Right forelimb (tissue), 1 donor: ENCODE measurements at places on chromosomes 1 and 21.

GRCh38 chr1:111955755-111956154, 33.7 kb downstream of the KCND3 start:
- DNase-seq: no peak

GRCh38 chr1:34928699-34929496, 552 bp downstream of the DLGAP3 start:
- no peak for DNase-seq

DNA sequence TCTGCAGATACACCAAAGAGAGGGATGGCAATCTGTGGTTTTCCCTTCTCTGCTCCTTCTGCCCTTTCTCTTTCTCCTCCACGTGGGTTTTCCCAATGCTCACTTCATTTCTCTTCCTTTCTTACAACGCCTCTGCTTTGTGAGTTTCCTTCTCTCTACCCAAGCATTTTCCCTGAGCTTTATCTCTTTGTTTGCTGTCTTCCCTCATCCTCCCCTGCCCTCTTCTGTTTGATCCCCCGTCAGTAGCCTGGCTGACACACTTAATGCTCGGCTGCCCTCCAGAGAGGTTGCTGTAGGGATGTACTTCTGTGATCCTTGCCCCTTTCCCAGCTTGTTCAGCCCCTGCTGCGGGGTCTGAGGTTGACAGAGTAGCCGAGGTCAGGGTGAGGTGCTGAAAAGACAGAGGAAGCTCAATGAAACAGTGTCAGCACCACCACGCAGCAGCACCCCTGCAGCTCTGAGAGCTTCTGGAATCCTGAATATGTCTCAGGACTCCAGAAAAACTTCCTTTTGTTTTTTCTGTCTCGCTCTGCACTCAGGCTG, 6.0 kb downstream of the EDARADD start:
- no peak for DNase-seq

- DNase-seq: no peak
Measured at GRCh38 chr1:26789931-26790330, 2.2 kb downstream of the PIGV start.

GRCh38 chr1:214838351-214838750, 235.4 kb downstream of the CENPF start:
- DNase-seq: no peak

DNA sequence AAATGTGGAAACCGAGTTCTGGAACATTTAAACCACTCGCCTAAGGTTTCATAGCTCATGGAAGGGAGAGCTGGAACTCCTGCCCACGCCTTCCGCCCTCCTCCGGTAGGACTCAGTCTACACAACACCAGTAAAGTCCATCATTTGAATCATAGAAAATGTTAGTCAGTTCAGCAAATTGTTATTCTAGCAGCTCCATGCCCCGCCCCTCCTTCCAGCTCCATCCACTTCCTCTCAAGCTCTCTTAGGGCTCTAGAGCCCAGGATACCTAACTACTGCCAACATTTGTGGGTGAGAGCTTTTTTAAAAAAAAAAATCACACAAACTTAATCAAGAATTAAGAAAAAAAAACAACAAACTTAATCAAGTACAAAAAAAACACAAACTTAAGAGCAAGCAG, 121.8 kb downstream of the TBX15 start:
- DNase-seq: no peak

DNA sequence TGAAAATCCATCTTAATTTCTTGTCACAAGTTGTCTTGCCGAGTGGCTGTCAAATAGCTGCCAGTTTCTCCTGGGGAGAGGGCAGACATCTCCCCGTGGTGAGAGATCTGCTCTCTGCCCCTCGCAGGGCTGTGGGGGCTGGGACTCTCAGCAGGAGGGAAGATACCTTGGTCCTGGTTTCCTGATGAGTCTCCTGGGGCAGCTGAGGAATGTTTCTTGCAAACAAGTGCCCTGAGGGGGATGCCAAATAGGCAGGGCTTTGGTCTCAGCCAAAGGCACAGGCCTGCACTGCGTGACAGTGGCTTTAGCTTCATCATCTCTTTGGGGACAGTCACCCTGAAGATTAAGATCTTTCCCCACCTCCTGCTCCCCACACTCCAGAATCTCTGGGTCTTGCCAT, 40.9 kb downstream of the SYT6 start:
- DNase-seq: no peak

- DNase-seq: no peak
Measured at GRCh38 chr1:158996998-158997397, 12.7 kb upstream of the IFI16 start.

DNA sequence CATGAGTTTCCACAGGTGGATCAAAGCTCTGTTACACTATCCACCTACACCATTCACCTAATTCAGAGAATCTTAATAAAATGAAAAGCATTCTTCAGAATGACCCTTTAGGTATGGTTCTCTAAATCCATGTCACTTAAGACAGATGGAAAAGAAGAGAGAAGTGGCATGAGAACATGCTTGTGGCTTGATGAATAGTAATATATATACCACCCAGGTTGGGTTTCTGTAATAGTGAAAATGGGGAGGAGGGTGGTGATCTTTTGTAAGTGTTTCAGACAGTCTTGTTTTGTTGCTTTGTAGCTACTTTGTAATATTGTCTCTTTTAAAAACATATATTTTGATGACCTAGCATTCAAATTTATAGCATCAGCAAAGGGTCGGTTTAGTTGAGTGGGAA, 469.8 kb downstream of the USP25 start:
- DNase-seq: no peak

- DNase-seq: no peak
Measured at GRCh38 chr1:61389926-61390845, 307.8 kb downstream of the NFIA start.

DNA sequence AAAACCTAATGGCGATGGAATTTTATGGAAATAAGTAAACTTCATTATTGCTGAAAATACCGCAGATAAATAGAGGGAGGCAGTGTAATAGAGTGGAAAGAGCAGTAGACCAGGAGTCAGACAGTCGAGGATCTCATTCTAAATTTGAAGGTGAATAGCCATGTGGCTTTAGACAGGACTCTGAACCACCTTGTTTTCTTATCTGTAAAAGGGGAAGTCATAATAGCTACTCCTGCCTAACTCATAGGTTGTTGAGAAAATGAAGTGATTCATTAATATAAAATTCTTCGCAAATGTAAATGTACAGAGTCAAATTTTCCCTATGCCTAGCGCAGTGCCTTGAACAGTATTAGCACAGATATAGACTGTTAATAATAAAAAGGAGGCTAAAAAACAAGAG, 14.8 kb downstream of the RPS6KC1 start:
- DNase-seq: no peak

DNA sequence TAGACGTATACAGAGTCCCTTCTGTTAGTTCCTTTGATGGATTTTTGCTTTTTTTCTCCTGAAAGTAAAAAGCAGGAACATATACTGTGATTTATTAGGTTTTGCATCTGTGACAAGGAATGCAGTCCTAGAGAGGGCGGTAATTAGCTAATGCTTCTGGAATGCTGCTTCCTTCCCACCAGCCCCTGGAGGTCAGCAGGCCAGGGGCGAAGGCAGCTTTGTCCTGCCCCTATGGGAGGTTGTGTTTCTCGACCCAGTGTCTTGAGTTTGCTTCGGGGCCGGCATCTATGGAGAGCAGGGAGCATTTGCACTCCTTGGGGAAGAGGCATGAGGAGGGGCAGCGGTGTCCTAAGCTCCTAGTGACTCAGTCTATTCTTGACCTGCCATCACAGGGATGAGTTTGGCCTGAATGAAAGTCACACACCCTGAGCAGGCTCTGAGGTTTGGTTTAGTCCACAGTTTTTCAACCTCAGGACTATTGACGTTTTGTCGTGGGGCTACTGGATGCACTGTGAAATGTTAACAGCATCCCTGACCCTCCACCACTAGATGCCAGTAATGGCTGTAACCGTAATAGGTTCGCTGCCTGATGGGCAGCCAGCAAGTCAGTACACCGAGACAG, 85.0 kb upstream of the KCNJ15 start:
- DNase-seq: no peak

DNA sequence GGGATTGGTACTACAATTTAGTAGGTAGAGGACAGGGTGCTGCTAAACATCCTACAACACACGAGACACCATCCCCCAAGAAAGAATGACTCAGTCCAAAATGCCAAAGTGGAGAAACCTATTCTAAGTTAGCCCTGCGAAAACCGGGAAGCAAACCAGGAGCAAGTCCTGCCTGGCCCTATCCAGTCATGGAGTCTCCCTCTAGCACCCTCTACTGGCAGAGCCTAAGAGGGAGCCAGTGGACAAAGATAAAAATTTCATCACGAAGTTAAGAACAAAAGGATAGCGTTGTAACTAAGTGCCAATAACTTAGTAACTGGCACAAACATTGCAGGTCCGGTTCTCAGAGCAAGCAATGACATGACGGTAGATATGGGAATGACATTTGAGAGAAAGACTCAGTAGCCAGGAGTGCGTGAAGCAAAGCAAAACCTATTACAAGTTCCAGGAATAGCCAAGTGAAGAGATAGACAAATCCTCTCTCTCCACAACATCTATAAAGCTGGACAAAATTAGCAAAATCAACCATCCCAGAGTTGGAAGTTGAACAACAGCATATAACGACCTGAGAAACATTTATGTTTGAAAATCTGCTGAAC, 383.5 kb downstream of the OMA1 start:
- DNase-seq: no peak

DNA sequence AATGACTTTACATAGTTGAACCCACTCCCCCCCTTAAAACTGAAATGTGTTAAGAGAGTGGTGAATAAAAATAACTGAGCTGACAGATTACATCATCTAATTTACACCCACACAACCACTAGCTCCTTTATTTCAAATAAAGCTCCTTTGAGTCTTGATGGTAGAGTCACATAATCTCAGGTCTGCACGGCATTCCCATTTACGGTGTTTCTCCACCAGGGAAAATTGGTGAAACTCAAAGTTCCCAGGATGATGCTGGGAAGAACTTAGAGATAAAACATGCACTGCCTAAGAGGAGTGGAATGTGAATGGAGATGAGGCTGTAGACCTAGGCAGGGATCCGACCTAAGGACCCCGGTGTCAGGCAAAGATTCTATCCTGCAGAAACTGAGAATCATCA, 727.8 kb upstream of the ADAMTS5 start:
- DNase-seq: no peak

DNA sequence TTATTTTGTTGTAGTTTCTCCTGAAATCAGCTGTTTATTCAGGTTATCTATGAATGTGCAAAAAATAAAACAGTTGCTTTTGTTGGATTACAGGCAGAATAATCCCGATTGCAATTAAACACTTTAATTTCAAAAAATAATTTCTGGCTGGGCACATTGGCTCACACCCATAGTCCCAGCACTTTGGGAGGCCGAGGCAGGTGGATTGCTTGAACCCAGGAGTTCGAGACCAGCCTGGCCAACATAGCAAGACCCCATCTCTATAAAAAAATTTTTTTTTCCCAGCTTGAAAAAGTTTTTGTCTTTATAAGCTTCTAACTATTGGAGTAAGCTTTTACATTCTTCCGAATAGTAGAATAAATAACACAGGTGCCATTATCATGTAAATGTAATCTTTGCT, 15.3 kb downstream of the RCAN3 start:
- DNase-seq: no peak

- DNase-seq: no peak
Measured at GRCh38 chr1:229894532-229894931, 172.5 kb upstream of the GALNT2 start.

DNA sequence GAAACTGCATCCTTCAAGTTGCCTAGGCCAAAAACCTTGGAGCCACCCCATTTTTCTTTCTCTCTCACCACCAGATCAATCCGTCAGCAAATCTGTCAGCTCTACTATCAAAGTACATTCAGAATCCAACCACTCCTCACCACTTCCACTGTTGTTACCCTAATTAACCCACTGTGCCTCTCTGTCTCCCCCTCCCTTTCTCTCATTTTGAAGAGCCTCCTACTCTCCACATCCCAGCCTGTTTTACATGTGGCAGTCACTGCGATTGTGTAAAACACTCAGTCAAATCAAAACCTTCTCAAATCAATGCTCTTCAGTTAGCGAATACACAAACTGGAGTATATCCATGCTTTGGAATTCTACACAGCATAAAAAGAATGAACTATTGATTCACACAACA, 33.1 kb downstream of the ZNF684 start:
- no peak for DNase-seq

DNA sequence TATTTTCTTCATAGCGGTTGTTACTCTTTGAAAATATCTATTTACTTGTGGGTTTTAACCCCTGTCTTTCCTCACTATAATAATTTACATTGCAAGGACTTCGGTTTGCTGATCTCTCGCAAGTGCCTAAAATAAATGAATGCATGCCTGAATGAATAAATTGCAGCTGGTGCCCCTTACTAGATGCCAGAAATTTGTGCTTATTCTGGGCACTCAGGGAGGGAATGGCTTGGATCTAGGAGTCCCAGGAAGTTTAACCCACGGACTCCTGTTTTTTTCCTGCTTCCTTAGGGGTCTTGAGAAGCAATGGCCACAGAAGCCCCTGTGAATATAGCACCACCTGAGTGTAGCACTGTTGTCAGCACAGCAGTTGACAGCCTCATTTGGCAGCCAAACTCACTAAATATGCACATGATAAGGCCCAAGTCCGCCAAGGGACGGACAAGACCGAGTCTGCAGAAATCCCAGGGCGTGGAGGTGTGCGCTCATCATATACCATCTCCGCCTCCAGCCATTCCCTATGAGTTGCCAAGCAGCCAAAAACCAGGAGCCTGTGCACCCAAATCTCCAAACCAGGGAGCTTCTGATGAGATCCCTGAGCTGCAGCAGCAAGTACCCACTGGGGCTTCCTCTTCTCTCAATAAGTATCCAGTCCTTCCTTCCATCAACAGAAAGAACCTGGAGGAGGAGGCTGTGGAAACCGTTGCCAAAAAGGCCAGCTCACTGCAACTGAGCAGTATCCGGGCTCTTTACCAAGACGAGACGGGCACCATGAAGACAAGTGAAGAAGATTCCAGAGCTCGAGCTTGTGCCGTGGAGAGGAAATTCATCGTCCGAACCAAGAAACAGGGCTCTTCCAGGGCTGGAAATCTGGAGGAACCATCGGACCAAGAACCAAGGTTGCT, 4.2 kb upstream of the PLA2G2C start:
- DNase-seq: no peak

DNA sequence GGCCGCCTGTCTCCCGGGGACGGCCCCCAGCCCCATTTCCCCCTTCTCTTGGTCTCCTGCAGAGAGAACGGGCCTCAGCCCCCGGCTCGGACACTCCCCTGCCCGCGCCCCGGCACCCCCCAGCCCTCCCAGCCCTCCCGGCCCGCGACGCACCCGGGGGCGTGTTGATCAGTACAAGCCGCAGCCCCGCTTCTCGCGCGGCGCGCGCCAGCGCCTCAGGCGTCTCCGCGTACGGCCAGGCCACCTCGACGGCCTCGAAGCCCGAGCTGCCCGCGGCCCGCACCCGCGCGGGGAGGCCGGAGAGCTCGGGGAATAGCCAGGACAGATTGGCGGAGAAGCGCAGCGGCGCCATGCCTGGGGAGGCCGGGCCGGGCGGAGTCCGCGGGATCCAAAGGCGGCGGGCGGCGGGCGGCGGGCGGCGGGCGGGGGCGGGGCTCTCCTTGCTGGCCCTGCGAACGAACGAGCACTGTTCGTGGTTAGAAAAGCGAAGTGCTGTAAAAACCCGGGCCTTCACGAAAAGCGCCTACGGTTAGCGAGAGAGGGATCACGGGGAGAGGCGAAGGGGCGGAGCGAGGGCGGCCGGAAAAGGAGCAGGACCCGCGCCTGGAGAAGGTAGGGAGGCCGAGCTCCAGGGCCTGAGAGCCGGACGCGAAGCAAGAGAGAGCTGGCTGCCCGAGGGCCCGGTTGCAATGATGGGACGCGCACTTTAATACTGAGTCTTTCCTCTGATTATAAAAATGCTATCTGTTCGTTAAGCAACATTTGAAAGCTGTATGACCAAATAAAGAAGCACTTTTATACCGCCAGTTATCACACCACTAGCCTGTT, at the start of gene HYI:
HYI (minus strand) TSS at position 490 of the 828 bp plus-strand sequence; CDS start at position 352, 138 bp downstream.
- DNase-seq: peak; percentile 89

- DNase-seq: no peak
Measured at GRCh38 chr1:26539722-26540121, 10.2 kb downstream of the RPS6KA1 start.
